GM12892 (cell line): ENCODE measurements at places on chromosomes 1 and 21.

GRCh38 chr21:27703791-27704190 is 736.9 kb upstream of the ADAMTS5 start:
- no peak for DNase-seq

GRCh38 chr1:209662879-209663327 is 10.7 kb upstream of the LAMB3 start:
- DNase-seq = no peak

DNA sequence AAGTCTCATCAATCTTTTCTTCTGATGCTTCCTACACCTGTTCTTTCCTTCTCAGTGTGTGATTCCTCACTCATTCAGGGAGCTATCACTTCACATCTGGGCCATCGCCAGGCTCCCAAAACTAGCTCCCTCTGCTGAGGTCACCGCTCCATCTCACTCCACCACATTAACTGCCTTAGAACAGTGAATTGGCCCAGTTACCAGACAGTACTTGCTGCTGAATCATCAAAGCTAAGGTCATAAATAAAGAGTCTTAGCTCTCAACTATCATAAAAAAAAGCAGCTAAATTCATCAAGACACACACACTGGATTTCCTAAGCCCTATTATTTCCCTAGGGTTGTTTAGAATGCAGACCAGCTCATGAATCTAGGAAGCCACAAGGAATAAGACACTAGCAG is 18.8 kb upstream of the SRM start:
- no peak for DNase-seq

- no peak for DNase-seq
Observed at GRCh38 chr1:183872403-183872802, 67.5 kb downstream of the RGL1 start.

GRCh38 chr1:201754353-201754752 is 74.6 kb upstream of the IPO9 start:
- DNase-seq = no peak

DNA sequence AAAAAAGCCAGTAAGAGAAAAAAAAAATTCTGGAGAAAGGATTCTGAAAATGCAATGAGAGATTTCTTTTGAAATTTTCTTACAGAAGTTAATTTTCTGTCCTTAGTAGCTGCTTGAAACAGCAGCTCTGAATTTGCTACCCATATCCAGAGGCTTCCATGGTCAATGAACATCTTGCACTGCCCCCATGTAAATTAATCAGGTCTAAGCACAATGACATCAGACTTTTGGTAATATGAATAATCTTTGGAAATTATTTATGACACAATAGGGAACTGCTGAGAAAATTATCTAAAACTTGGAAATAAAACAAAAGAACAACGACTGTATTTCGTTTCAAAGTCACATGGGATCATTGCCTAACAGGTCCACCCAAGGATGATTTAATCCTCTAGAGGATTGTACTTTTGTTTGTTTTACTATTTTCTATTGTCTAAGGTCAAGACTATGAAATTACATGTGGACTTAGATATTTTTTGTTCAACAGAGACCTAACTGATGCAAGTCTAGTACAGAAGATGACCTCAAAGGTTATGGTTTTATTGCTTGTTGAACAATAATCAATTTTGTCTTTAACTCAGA is 312.1 kb downstream of the BACH1 start:
- no peak for DNase-seq

GRCh38 chr1:236645016-236645680 is 40.8 kb upstream of the HEATR1 start:
- no peak for DNase-seq

- no peak for DNase-seq
Observed at GRCh38 chr1:8408151-8408839, 90.4 kb downstream of the SLC45A1 start.

DNA sequence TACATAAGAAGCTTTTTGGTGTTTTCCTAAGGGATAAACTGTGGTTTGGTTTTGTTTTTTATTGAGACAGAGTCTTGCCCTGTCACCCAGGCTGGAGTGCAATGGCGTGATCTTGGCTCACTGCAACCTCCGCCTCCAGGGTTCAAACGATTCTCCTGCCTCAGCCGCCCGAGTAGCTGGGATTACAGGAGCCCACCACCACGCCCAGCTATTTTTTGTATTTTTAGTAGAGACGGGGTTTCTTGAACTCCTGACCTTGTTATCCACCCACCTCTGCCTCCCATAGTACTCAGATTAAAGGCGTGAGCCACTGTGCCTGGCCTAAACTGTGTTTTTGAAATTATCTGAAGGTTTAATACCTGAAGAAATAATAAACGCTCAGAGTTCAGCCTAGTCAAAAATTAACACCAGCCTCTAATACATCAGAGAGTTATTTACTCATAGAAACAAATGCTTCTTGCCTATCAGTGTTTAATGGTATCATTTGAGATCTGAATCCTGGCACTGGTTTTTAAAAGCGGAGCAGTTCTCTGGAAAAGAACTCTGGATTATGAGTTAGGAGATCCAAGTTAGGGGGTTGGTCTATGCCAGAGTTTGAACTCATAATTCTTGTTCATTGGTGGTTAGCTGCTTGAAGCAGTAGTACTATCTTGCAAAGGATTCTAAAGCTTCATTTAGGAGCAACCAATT is 28.7 kb downstream of the ARID4B start:
- DNase-seq = no peak

GRCh38 chr1:226731257-226731893 is 7.7 kb downstream of the ITPKB start:
- DNase-seq = no peak

DNA sequence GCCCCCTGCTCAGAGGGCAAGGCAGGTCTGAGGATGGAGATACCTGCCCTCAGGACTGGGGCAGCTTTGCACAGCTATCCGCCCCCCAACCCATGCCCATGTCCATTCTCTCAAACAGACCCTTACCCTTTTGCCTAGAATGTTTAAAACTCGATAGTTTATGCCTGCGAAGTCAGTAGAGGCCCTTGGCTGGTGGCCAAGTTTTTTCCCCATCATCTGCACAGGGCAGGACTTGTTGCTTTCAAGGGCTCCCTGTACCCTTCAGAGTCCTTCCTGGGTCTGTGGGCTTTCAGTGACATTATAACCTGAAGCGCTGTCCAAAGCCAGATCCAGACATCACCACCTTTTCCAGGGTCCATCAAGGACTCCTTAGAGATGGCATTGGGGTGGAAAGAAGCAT is 148.7 kb upstream of the ZNF644 start:
- no peak for DNase-seq

DNA sequence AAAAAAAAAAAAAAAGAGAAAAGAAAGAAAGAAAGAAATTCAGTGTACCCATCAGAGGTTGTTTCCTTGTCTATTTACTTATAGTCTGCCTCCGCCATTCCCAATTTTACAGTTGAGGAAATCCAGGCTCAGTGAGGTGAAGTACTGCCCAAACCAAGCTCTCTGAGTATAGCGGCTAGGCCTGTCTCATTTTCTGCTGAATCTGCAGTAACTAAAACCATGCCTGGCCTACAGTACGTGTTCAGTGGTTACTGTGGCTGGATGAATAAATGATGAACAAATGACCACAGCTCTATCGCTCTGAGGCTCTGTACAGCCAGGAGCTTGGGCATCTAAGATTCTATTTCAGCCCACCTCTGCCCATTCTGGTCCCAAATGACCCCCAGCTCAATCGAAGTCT is 24.3 kb downstream of the RAP1GAP start:
- DNase-seq = no peak

- DNase-seq = no peak
Observed at GRCh38 chr1:66450043-66450514, 83.9 kb upstream of the SGIP1 start.

GRCh38 chr21:45078877-45079281 is 4.5 kb downstream of the ADARB1 start:
- no peak for DNase-seq

GRCh38 chr1:107450899-107451664 is 310.2 kb downstream of the NTNG1 start:
- DNase-seq = no peak

DNA sequence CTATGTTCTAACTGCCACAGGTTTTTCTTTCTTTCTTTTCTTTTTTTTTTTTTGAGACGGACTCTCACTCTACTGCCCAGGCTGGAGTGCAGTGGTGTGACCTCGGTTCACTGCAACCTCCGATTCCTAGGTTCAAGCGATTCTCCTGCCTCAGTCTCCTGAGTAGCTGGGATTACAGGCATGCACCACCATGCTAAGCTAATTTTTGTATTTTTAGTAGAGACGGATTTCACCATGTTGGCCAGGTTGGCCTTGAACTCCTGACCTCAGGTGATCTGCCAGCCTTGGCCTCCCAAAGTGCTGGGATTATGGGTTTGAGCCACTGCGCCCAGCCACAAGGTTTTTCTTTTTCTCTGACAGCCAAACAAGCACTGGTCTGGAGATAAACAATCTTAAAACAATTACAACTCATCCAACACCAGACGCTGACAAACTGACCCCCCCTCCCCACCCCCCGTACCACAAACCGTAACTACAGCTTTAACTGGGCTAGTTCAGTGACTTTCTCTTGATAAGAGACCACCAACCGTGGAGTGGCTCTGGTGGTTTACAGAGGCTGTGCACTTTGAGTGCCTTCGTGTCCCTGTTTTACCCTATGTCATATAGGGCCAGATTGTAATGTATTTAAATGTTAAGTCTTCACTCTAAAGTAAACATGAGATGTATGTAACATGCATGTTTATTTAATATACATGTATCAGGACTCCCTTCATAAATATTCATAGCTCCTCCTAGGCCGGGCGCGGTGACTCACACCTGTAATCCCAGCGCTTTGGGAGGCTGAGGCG is 19.5 kb upstream of the PUM1 start:
- DNase-seq = no peak

DNA sequence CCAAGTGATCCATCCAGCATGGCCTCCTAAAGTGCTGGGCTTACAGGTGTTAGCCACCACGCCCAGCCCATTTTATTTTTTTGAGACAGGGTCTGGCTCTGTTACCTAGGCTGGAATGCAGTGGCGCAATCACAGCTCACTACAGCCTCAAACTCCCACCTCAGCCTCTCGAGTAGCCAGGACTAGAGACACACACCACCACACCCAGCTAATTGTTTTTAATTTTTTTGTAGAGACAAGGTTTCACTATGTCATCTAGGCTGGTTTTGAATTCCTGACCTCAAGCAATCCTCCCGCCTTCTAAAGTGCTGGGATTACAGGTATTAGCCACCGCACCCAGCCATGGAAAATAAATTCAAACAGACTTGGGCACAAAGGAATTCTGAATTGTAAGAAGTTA is 31.9 kb downstream of the PUM1 start:
- DNase-seq = no peak

- DNase-seq = no peak
Observed at GRCh38 chr1:225527575-225527974, 99.7 kb upstream of the LBR start.

DNA sequence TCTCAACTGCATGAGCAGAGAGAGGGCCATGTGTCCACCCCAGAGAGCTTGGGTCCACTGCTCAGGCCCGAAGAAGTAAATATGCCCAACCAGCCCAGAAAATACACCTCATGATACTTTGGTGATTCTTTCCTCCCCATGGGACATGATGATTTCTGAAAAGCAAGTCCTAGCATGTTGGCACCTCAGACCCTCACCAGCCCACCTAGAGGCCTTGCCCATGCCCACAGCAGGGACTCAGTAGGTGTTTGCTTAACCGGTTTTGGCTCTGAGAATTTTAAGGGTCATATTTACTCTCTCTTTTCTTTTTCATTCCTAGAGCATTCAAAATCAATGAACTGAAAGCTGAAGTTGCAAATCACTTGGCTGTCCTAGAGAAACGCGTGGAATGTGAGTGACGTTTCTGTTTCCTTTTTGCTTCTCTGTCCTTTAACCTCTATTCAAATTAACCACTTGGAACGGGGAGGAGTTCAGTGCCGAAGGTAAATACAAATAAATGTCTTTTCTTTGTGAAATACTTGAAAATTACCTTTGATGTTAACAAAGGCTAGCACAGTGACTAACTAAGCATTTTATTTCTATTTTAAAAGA is 79.7 kb downstream of the PDE9A start:
- DNase-seq = no peak

- no peak for DNase-seq
Observed at GRCh38 chr1:185376840-185377635, 60.0 kb upstream of the IVNS1ABP start.

GRCh38 chr1:39671433-39671792 is 494 bp downstream of the NT5C1A start:
- DNase-seq = no peak

DNA sequence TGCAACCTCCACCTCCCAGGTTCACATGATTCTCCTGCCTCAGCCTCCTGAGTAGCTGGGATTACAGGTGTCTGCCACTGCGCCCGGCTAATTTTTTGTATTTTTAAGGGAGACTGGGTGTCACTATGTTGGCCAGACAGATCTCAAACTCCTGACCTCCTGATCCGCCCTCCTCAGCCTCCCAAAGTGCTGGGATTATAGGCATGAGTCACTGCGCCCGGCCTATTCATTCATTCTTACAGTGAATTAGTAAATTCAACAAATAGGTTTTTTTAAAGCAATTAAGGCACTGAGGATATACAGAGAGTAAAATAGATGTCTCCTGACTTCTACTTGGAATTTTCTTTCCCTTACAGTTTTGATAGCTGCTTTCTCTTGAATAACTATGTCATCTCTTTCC is 43.5 kb downstream of the CDC42 start:
- no peak for DNase-seq

GRCh38 chr1:18190598-18190997 is 83.0 kb downstream of the IGSF21 start:
- no peak for DNase-seq

DNA sequence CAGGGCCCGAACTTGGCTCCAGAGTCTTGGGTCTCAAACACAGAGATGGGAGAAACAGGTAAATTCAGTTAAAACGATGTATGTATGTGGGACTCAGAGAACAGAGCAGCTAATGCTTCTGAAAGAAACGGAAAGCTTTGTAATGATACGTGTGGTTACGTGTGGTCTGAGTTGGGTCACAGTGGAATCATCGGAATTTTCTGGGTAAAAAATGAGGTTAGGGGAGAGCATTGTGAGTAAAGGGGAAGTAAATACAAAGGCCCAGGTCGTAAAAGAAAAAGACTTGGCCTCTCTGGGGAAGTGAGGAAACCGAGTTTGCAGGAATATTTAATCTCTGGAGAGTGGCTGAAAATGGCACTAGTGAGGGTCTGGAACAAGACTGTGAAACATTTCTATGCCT is 8.3 kb downstream of the NHLH2 start:
- DNase-seq = no peak

DNA sequence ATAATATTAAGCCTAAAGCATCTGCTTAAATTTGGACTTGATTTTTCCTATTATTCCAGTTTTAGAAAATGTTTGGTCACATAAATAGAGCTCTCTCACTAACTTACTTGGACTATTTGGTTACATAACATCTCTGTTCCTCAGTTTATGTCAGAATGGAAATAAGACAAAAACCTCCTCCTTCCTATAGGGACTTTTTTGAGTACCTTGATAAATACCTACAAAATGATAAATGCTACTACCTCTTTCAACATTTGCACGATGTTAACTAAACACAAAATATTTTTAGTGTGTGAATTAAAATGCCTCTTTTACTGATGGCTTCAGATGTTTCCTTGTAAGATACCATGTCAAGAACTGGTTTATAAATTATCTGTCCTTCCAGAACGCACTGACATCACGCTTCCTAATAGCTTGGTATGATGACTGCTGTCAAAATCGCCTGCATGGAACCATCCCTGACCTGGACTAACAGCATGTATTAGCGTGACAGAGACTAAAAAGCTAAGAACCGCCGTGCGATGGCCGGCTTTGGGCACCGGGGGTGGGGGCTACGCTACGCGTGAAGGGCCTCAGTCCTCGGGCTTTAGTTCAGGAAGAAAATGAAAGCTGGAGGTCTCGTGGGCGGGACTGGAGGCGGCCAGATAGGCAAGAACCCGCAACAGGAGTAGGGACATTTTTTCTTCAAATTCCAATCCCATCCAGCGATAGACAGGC is 133.2 kb upstream of the BARHL2 start:
- DNase-seq = no peak

- no peak for DNase-seq
Observed at GRCh38 chr1:237219751-237220642, 178.0 kb downstream of the RYR2 start.
